Stimulated activated CD4-positive, alpha-beta T cell treated with anti-CD3 and anti-CD28 coated beads, Interleukin-4, amount 100 ng/mL, for 4 hours (primary cell): ENCODE measurements at places on chromosomes 3 and 15.

GRCh38 chr3:187267306-187267705 lies 24.2 kb downstream of the MASP1 start:
- no peak for DNase-seq

DNA sequence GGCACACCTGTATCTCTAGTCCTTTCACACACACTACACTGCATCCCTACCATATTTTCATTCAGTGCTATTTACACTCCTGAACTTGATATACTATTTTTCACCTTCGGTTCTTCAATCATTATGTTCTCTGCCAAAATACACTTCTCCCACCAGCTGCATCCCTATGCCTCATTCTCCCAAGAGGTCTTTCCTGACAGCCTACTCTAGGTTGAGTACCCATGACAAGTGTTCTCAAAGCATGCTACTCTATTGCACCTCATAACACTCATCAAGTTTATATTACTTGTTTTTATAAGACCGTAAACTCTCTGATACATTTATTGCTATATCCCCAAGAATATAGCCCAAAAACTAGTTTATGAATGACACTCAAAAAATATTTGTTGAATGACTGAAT lies 549.5 kb downstream of the PYDC2 start:
- no peak for DNase-seq

GRCh38 chr15:63234451-63234870 lies 42.9 kb upstream of the APH1B start:
- no peak for DNase-seq

GRCh38 chr15:70035719-70036077 lies 62.0 kb downstream of the TLE3 start:
- no peak for DNase-seq

DNA sequence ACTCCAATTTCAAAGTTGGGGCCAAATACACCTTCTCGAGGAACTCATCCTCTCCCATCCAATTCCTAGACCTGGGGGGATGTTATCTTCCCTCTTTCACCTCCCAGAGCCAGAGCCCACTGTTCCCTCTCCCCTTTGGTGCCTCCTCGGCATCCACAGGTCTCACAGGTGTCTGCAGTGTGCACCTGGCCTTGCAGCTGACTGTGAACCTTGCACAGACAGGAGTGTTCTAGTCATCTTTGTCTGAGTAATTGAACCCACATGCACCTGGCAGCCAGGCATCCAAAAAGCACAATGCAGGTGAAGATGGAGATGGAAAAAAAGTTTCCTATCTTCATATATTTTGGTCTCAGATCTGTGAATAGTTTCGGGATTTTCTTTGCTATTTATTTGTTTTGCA lies 30.8 kb downstream of the PCOLCE2 start:
- DNase-seq: no peak

DNA sequence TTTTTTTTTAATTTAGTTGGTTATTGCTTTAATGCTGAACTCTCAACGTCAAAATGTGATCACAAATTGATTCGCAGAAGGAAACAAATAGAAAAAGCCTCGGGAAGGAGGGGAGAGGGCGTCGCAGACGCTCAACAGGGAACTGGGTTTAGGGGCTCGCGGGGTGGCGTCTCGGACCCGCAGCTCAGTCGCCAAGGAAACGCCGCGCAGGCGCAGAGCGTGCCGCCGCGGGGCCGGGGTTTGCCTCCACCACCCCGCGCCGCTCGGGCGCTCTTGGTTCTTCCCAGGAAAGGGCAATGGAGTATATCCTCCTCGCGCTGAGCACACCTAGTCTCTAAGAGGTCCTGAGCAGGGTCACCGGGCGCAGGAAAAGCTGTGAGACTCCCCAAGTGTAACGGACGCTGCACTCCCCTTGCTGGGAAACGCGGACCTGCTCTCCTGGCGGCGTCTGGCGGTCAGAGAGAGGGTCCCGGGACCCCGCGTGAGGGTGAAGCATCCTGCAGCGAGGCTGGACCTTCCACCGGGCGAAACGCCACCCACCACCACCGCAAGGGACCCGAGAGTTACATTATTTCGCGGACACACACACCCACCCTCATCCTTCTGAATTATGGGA lies 753 bp downstream of the PLCH1 start:
- peak; percentile 14 for DNase-seq

GRCh38 chr3:190545191-190545590 lies 31.3 kb downstream of the IL1RAP start:
- no peak for DNase-seq

- no peak for DNase-seq
Measured at GRCh38 chr3:89101251-89101650, 6.2 kb upstream of the EPHA3 start.

DNA sequence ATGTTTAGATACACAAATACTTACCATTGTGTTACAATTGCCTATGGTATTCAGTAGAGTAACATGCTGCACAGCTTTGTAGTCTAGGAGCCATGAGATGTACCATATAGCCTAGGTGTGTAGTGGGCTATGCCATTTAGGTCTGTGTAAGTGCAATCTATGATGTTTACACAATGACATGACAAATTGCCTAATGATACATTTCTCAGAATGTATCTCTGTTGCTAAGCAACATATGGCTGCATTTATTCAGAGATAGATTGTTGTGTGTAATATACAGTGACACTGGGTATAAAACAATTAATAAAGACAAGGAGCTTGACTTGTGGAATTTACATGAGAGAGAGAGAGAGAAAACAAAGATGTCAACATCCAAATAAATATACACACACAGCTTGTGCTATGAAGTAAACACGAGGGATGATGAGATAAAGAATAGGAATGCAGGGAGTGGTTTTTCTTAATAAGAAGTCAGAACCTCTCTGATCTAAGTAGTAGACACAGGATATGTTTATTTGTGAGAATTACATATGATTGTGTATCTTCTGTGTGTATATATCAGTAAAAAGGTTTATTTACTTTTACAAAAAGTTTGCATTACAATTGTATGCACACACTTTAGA lies 110.0 kb downstream of the KCNAB1 start:
- DNase-seq: no peak

DNA sequence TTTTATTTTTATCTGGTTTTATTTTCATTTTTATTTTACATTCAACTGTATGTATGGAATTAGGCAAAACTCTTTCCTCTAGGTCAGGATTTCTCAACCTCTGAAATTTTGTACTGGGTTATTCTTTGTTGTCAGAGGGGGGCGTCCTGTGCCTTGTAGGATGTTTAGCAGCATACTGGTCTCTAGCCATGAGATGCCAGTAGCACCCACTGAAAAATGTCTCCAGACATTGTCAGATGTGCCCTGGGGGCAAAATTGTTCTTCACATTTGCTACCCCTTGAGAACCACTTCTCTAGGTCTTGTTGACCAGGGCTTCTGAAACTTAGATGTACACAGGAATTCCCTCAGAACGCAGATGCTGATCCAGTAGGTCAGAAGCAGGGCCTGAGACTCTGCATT lies 5.4 kb downstream of the CHRNA5 start:
- no peak for DNase-seq

- DNase-seq: no peak
Measured at GRCh38 chr15:91411586-91411985, 311.5 kb downstream of the SV2B start.

DNA sequence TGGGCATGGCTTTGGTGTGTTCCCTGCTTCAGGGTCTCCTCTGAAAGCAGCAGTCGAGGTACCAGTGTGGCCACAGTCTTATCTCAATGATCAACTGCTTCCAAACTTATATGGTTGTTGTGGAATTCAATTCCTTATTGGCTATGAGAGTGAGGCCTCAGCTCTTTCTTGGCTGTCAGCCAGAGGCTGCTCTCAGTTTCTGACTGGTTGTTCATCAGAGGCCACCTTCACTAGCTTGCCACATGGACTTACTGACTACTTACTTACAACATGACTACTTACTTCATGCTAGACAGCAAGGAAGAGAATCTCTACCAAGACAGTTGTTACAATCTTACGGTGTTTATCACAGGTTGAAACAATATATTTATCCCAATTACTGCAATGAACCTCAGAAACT lies 789.2 kb downstream of the DIPK2A start:
- no peak for DNase-seq

DNA sequence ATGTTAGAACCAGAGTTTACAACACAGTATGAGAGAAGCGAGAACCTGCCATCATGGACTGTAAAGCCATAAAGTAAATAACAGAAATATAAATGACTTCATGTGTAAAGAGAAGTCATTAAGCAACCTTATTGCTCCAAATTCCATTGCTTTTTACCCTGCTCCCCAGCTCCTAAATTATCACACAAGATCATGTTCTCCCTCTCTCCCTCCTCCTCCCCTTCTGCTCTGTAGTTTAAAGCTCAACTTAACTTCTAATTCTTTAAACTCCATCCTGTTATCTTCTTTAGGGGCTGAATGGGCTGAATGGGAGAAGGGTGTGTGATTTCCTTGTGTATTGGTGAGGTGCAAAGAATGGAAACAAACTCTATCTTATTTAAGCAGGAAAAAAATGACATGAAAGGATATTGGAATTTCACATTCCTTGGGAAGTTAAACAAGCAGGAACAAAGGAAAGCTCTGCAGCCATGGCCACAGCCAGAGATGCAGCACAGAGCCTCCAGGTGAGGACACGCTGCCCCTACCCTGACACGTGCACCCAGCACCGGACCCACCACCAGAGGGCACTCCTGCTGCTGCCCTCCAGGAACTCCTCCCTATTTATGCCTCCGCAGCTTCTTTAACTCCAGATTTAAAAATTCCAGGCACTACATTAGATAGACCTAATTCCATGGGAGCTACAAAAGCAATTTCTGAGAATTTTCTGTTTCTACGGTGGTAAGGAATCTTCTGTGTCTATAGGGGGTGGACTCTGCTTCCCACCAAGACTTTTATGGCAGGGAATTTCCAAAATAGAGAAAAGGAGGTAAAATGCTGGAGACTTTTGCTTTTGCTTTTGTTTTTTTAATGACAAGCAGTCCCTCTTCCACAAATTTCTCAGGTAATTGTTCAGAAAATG lies 76.9 kb upstream of the ABI3BP start:
- DNase-seq: peak; percentile 22

- DNase-seq: peak; percentile 27
Measured at GRCh38 chr3:122942937-122943827, 84.4 kb downstream of the SEMA5B start.

DNA sequence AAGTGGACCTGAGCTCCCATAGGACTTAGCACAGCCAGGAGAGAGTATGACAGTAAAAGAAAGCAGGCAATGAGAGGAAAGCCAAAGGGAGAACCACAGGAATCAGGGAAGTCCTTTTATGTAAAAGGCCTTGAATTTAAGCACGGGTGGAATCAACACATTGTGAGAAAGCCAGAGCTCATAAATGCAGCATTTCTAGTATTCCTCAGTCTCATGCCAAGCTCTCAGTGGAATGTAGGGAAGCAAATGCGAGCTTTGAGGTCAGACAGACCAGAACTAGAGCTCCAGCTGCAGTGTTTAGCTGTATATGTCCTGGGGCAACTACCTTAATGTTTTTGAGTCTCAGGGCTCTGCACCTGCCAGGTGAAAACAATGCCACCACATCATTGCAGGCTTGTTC lies 132.1 kb upstream of the TRIM42 start:
- no peak for DNase-seq

DNA sequence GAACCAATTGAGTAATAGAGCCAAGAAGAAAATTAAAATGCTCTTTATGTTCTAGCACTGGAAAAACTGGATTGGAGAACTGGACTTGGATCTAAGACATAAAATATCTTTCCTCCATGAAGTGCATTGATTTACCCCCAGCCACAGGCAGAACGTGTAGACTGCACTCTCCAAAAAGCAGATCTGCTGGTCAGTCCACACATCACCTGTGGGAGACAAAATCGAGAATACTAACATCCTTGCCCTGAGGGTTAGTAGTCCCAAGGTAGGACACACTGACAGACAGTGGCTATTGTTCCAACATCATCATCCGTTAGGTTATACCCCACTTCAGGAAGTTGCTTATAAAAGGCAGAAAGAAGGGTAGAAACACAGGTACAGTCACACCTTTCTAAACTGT lies 257.1 kb upstream of the STT3B start:
- no peak for DNase-seq

DNA sequence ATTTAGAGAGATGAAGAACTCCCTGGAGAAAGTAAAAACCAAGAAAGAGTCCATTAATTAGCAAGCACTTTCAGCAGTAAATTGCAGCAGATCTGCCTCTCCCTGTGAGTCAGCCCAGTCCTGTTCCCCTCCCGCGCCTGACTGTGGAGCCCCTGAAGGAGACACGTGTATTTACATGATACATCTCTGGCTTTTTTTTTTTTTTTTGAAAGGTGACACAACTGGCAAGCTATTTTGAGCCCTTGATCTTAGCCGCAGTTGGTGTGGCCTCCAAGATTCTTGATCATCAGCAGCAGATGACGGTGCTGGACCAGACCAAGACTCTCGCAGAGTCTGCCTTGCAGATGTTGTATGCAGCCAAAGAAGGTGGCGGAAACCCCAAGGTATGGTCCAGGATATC lies 271.8 kb upstream of the TPM1 start:
- DNase-seq: no peak

DNA sequence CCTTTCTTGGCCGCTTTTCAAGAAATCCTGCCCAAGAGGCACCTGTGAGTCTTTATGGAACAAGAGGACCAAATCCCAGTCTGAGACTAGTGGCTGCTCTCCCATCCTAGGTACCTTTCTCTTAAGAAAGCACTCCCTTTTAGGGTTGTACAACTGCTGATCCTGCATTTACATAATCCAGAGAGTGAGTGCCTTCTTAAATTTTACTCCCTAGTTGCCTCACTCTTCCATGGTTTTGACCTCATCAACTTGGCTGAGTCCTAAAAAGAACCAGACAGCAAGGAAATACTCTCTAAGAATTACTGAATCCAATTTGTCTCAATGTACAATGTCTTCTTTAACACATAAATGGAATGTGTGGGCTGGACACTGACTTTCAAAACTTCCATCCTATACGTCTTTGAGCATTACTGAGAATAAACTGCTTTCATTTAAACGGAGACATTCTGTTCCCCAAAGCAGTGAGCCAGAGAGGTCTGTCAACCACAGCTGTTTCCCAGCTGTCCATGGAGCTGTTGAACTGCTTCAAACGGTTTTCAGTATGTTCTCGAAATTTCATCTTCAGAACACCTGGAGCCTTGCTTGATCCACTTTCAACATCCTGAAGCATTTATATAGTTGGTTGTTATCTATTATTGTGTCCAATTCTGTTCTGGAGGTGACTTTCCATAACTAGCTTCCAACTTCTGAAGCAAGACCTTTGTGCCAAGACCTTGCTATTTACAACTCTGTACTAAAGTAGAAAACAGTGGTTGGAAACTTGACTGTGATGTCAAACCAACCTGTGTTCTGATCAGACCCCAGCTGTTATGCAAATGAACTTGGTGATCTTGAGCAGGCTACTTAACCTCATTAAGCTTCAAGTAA lies 179.1 kb downstream of the SLC9A9 start:
- no peak for DNase-seq

DNA sequence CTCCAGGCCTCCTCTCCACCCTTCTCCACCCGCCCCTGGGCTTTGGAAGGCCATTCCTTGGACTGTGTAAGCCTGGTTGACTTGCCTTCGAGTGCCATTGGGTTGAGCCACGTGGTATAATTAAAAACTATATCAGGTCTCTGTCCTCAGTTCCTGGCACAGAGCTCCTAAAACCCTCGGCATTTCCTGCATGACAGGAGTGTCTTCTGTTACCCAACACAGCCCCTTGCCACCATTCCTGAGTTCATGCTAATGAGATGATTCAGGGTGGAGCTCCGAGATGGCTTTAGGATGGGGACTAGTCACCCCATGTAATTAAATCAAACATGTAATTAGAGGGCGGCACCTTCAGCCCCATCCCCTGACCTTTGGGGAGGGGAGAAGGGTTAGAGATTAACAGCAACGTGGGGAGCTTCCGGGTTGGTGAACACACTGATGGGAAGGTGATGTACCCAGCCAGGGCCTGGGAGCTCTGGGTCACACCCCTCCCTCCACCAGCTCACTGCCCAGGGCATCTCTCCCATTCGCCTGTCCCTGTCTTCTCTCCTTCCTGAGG lies 256.4 kb downstream of the FAM43A start:
- no peak for DNase-seq
